ENCODE measurements at places on chromosomes 5 and 9.
A peak's percentile ranks its signal among the peaks of the same experiment; 100 is the strongest.

GRCh38 chr5:156534906-156535485 is 208.0 kb downstream of the SGCD start:
- no peak for DNase-seq

DNA sequence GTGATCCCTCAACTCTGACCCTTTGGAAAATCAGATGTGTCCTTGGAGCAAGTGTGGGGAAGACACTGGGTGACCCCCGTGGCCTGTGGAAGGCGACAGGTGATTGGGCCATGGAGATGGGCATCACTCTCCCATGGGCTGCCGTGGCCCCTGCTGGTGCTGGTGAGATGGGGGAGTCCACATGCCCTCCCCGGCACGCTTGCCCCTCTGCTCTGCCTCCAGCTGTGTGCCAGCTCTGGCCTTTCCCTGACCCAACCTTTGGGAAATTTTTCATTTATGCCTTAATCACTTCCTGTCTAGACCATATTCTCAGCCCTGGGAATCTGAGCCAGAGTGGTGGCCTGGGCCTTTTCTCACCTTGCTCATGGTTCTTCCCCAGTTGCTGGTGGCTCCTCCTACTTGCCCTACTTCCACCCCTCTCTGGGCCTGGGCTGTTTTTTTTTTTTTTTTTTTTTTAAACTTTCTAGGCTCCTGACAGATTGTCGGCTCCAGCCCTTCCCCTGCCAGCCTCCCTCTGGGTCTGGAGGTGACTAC is 56.6 kb downstream of the RGS3 start:
- DNase-seq: peak; percentile 32

- DNase-seq: no peak
These were observed 10.3 kb upstream of the SLC6A18 start for GRCh38 chr5:1214936-1215220.

- no peak for DNase-seq
These were observed 58.3 kb upstream of the ADAMTS2 start for GRCh38 chr5:179403426-179404147.

DNA sequence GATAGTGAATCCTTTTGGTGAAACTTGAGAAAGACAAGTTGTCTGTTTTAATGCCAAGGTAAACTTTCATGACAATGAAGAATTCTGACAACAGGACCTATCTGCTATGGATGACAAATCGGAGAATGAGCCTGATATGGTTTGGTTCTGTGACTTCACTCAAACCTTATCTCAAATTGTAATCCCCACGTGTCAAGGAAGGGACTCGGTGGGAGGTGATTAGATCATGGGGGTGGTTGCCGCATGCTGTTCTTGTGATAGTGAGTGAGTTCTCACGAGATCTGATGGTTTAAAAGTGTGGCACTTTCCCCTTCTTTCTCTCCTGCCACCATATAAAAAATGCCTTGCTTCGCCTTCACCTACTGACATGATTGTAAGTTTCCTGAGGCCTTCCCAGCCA is 1964.1 kb upstream of the CDH9 start:
- no peak for DNase-seq

- peak; percentile 32 for DNase-seq
These were observed 70.4 kb downstream of the MVB12B start for GRCh38 chr9:126397056-126397455.

DNA sequence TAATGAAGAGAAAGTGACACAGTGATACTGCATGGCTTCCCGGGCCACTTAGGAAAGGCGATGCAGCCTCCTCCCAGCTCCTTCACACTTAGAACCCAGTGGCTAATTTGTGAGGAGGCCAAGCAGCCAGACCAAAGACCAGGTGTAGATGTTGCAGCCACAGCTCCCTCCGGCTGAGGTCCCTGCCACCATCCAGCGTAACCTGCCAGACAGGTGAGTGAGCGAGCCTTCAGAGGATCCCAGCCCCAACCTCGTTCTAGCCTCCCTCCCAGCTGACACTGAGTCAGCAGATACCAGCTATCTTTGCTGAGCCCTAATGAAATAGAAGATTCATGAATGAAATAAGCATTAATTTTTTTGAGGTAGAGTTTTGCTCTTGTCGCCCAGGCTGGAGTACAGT is 59.7 kb downstream of the COL23A1 start:
- DNase-seq: no peak

GRCh38 chr9:1875921-1876448 is 139.2 kb upstream of the SMARCA2 start:
- no peak for DNase-seq

DNA sequence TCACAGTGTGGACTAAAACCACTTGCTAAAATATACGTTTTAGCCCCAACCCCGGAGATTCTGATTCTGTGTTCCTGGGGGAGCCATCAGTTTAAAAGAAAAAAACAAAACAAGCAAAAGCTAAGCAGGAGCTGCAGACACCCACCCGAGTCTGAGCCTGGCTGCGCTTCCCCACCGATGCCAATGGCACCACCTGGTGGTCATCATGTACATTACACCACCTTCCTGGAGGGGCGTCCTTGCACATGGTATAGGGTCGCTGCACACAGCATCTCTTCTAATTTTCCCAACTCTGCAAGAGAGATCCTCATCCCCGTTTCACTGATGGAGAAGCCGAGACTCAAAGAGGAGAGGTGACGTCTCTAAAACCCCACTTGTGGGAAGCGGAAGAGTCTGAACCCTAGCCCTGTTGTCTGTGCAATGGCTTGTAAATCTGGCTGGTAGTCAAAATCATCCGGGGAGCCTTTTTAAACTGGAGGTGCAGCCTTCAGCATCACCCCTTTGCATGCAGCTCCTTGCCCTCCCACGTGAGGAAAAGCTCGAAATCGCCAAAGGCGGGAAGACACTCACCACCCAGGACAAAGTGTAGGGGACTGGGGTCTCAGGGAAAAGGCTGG is 23.1 kb upstream of the CNOT6 start:
- peak; percentile 23 for DNase-seq

DNA sequence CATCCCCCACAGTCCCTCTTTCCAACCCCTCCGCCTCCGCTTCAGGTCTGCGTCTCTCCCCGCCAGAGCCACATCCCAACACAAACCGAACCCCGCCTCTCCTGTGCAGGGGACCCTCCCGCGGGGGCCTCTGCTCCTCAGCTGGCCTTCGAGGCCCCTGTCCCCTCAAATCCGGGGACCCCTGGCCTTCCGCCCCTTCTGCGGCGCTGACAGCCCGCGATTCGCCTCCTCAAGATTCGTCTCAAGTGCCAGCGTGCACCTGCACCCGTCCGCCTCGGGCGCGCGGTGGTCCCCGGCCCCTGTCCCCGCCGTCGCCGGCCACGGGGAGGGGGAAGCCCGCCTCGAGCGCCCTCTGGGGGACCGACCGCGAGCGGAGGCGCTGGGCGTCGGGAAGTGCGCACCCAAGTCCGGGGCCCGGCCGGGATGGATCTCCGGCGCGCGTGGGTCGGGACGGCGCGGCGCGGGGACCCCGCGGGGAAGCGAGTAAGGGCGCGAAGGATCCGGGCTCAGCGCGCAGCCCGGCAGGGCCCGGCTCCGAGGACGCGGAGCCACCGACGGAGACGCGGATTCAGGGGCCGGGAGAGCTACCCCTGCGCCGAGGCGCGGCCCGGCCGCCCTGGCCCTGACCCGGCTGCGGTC is 623 bp downstream of the FLT4 start:
- DNase-seq: no peak

- no peak for DNase-seq
These were observed 455.4 kb downstream of the GADD45G start for GRCh38 chr9:90060256-90060655.

DNA sequence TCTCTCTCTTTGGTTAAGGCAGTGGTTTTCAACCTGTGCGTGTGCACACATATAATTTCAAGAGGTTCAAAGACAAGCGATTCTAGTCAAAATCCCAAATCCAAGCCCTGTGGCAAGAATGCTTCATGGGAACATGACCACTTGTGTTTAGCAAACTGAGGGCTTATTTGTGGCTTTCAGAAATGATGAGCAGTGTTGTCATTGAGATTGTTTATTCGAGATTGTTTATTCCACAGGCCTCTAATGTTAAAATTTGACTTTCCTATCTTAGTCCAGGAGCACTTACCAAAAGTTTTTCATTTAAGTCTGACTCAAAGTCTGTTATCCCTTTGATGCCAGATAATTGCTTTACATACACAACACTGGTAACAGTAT is 111.1 kb upstream of the ELL2 start:
- no peak for DNase-seq
